ENCODE measurements at places on chromosomes 4 and X.

DNA sequence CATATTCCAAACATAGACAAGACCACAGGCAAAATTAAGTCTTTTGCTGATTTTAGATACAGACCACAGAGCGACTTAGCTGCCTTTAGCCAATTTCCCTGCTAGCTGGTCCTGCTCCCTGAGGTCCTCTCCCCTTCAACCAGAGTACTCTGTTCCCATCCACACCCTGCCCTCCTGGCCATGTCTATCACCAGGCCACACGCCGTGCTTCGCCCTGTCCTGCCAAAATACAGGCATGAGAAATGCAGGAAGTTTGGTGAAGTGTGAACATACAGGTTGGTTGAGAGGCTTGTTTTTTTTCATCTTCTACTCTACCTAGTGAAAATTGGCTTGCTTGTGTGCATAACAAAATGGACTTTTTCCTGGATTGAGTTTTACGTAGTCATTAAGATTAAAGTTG is 226.2 kb upstream of the TENM3 start:
- no peak overlapping the region for H3K4me3 ChIP-seq
- no peaks in the 10 kb centered on the region for H3K36me3 ChIP-seq
- no peak overlapping the region for H3K27ac ChIP-seq
- H3K27me3 ChIP-seq: no peaks in the 10 kb centered on the region
- no peak for DNase-seq

DNA sequence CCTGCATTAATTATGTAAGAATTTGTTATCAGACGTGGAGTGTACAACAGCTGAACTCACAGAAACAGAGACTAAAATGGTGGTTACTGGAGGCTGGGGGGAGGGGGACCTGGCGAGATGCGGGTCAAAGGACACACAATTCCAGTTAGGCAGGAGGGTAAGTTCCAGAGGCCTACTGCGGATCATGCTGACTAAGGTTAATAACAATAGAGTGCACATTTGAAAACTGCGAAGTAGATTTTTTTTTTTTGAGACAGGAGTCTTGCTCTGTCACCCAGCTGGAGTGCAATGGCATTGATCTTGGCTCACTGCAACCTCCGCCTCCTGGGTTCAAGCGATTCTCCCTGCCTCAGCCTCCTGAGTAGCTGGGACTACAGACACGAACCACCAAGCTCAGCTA is 7.6 kb downstream of the AGA start:
- no peaks in the 10 kb centered on the region for H3K4me1 ChIP-seq
- no peak overlapping the region for H3K4me3 ChIP-seq
- no peaks in the 10 kb centered on the region for H3K36me3 ChIP-seq

DNA sequence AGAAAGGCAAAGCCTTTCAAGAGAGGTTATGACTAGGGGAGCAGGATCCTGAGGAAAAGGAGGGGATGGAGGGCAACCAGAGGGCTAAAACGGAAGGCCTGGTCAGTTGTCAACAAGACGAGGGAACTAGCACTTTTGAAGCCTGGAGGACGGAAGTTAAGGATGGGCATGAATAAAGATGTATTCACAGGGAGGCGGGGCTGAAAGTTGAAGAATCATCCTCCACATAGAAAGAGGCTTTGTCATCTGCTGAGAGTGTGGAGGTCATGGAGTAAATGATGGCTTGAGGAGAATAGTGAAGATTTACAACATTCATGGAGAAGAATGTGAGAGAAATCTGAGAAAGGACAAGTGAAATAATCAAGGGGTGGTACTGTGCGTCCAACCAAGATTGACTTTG is 137.5 kb downstream of the MAGEB17 start:
- H3K4me3 ChIP-seq: no peak overlapping the region
- no peak overlapping the region for H3K27ac ChIP-seq
- no peaks in the 10 kb centered on the region for H3K4me1 ChIP-seq
- DNase-seq: no peak
- H3K27me3 ChIP-seq: no peaks in the 10 kb centered on the region

- H3K4me1 ChIP-seq: no peaks in the 10 kb centered on the region
- no peak overlapping the region for H3K4me3 ChIP-seq
- no peak overlapping the region for H3K27ac ChIP-seq
- no peaks in the 10 kb centered on the region for H3K36me3 ChIP-seq
Measured at GRCh38 chr4:114435116-114435515, 163.5 kb upstream of the UGT8 start.

GRCh38 chrX:136759968-136760367 is 20.8 kb downstream of the ARHGEF6 start:
- H3K27ac ChIP-seq: no peak overlapping the region
- no peak overlapping the region for H3K4me3 ChIP-seq
- DNase-seq: no peak

DNA sequence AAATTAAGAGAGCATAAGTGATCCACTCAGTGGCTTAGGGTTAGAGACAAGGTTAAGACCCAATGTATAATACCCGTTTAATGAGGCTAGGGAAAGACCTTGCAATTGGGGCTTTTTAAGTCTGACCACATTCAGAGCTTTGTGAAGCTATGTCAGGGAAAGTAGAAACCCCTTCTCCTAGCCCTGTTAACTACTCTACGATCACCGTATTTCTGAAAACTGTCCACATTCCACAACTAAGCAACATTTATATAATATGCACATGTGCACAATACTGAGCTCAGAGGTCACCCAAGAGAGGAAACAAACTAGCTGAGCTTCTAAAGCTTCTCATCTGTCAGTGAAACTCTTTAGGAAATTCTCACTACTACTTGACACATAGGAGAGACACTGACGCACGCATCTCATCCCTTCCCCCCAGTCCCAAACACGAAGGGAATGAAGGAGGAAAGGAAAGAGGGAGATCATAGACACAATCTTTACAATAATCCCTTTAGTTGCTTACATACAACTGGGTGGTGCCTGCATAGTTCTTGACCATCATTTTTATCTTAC is 56.2 kb downstream of the METTL14 start:
- DNase-seq: no peak
- H3K27me3 ChIP-seq: no peaks in the 10 kb centered on the region
- H3K36me3 ChIP-seq: no peaks in the 10 kb centered on the region
- H3K4me1 ChIP-seq: no peaks in the 10 kb centered on the region
- H3K27ac ChIP-seq: no peak overlapping the region

All from neural progenitor cell (in vitro differentiated cells).